ENCODE measurements at places on chromosomes 7 and 10.

DNA sequence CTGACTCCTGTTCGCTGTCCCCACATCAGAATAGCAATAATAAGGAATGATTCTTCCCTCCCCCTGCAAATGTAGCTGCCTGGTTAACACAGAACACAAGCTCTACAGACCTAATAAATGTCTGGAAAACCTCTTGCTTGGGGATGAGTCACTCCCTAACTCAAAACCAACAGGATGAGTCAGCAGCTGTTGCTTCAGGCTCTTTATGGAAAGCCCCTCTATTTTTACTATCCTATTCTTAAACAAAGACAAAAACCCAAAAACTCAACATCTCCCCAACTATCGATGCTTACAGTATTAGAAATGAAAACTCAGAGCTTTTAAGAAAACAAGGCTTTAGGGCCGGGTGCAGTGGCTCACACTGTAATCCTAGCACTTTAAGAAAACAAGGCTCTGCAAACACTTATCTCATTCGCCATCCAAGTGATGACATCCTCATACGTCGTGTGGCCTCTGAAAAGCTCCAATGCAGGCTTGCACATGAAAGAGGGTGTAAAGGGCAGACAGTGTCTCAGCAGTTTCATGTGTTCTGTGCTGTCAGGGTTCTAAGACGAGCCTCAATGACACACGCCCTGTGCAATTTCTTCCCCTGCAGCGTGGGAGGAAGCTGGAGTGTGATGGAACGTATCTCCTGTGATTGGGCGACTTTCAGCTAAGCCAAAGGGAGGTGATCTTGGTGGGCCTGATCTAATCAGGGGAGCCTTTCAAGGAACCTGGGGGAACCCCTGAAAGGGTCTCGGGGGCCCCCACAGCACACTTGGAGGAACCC is 70.1 kb downstream of the AMZ1 start:
- DNase-seq = no peak

DNA sequence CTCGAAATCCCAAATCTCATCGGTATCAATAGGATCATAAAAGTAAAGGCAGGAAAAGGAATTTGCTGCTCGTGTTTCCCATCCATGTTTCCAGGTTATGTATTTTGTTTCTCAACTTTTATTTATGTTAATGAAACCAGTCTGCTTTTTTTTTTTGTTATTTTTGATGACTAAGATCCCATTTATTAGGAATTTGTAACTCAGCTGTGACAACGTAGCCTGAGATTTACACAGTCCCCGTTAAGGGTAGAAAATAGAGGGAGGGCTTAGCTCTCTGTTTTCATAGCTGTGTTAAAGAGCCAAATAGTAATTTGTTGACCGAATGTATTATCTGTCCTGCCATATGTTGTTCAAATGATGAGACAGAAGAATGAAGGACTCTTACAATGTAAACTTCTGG is 164.0 kb downstream of the MGMT start:
- DNase-seq = no peak

DNA sequence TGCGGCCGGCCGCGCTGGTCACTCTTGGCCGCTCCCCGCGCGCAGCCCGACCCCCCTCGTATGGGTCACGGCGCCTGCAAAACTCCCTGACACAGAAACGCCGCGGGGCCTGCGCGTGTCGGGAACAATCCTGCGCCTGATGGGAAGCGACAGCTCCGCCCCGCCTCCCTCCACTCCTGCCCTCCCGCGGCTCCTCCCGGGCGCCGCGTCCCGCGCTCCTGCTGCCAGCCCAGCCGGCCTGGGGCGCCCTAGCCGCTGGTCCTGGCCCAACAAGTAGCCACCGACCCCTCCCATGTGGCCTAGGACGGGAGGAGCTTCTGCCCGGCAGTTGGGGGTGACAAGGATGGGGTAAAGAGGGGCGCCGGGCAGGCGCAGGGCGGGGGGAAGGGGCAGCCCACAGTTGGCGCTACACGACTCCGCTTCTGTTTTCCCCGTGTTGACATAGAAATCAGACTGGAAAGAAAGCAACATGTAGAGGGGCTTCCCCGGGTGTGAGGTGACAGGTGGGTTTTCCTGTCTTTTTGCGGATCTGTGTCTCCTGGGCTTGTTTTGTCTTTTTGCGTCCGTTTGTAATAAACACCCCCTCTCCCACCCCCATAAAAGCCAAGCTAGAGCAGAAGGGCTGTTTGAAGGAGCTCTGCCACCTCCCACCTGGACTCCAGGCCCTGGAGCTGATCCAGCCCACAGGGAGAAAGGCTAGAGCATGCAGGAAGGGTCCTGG is 35.1 kb upstream of the PAX2 start:
- DNase-seq = no peak

DNA sequence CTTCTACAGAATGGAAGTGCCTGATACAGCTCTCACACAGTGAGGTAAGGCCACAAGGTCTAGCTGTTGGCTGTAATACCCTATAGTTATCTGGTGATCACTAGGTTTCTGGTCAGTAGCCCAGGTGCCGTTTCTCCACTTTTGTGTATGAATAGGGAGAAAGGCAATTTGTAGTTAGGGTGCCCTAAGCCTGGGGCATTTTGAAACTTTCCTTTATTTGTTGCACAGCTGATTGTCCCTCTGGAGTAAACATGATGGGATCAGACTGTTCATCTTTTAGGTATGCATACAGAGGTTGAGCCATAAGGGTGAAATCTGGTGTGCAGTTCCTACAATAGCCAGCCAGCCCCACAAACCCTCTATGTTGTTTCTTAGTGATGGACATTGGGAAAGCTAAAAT is 112.4 kb downstream of the ANKRD26 start:
- no peak for DNase-seq

- no peak for DNase-seq
Measured at GRCh38 chr7:135859538-135859937, 110.9 kb upstream of the FAM180A start.

GRCh38 chr10:324593-324992 is 189.3 kb downstream of the ZMYND11 start:
- DNase-seq = no peak

GRCh38 chr7:116261904-116262303 is 51.6 kb downstream of the TES start:
- DNase-seq = no peak

DNA sequence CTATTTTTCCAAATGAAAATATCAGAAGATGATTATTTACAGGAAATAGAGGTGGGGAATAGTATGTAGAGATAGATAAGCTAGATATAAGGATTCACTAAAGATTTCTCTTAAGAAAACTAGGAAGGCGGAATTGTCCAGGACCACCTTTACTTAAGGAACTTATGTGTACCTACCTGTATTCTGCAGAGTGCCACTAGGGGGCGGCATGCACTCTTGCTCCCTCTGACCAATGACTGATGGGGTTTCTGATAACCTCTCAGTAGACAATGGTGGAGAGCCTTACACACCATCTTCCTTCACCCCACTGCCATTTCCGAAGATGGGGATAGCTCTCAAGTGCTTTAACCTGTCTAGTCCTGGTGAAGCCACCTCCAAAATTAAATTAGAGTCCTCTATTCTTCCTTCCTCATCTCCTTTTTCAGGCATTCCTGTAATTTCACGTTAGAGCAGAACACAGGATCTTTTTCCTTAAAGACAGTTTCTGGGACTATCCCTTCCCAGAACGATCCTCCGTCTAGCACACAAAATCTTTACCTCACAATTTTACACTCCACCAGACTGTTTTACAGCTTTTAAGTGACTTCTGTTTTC is 453.1 kb downstream of the SORCS1 start:
- no peak for DNase-seq

DNA sequence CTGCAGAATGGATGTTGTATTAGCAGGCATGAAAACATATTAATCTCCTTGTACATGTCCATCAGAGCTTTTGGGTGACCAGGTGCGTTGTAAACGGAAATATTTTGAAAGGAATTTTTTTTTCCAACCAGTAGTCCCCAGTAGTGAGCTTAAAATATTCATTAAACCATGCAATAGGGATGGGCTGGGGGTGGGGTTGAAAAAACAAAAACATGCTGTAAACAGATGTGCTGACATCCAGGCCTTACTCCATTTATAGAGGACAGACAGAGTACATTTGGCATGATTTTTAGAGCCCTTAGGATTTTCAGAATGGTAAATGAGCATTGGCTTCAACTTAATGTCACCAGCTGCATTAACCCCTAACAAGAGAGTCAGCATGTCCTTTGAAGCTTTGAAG is 50.2 kb downstream of the PTPN12 start:
- DNase-seq = no peak

DNA sequence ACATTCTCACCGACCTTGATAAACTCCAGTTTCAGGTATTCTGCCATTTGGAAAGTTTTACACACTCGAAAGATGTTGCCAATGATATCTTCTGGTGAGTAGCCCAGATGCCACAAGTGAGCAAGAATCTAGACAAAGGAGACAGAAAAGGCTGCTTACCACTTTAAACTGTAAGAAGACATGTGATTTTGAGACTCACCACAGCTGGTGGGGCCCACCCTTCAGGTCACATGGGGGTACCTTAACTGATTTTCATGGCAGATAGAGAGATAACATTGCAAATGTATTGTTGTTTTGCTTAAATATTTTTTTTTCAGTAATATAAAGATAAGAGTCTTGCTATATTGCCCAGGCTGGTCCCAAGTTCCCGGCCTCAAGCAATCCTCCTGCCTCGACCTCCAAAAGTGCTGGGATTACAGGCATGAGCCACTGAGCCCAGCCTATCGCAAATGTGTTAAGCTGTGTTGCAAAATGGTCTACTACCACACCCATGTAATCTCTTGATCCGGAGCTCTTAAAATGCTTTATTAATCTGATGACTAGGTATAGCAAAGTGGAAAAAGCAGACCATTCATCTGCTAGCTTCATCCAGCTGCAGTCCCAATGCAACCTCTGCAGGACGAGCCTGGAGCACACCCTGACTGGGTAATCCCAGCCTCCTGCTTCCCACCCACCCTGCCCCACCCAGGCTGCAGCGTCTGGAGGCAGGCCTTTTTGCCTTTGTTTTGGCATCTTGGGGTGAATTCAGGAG is 18.5 kb downstream of the RFC2 start:
- DNase-seq = no peak

GRCh38 chr7:156792611-156793010 is 100.4 kb downstream of the LMBR1 start:
- peak; percentile 83 for DNase-seq

DNA sequence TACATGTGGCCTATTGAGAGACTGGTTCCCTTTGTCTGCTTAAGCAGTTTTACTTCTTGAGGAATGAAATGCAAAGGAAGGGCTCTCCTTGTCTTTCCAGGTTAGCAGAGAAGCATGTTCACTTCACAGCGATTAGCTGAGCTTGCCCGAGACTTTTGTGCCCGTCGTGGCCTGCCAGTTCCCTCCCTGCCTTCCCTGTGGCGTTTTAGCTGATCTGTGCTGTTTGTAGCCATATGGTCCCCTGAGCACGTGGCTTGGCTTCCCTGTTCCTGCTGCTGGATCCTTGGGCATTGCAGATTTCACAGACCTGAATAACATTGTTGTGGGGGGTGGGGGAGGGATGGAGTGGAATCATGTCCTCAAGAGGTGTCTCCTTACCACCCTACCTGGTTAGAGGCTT is 61.8 kb downstream of the SND1 start:
- DNase-seq = peak; percentile 84

- no peak for DNase-seq
Measured at GRCh38 chr7:8613191-8613590, 179.8 kb downstream of the NXPH1 start.

DNA sequence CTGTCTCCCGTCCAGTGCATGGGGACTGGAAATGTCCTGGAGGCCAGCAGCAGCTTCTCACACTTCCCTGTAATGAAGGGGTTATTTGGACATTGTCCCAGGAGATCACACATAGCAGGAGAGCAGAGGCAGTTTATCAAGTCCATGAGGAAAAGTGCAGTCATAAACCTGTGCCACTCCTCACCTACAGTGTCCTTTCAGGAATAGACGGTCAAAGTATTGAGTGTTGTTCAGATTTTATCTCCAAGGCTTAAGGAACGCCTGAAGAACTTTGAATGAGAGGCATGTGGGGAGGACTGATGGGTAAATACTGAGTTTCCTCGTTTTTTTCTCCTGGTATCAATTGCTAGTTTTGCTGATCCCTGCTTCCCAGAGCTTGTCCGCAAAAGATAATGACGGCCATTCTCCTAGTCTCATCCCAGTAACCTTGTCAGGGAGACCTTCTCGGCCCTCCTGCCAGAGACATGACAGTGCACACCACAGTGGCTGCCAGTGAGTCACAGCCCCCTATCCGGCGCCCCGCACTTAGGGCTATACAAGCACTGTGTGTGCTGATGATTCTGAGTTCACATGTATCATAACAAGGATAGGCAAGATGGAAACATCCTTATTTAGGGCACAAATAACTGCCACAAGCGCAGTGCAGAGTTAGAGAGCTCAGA is 495.5 kb upstream of the MGMT start:
- DNase-seq = no peak

- no peak for DNase-seq
Measured at GRCh38 chr10:30637881-30638467, 8.4 kb upstream of the LYZL2 start.

DNA sequence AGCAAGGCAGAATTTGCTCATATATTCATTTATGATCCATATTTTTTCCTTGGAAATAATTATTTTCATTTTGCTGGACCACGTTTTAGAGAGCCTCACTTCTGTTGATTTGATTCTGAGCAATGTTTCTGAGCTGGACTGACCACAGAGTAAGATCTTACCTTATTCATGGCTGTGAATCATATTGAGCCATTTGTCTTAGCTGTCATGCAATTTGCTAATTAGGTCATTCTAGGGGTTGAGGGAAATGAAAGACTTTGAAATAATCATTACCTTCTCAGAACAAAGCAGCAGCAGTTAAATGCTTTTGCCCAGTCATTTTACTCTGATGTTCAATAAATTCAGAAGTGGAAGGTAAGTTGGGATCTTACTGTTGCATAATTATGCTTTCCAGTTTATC is 251.4 kb downstream of the SDK1 start:
- no peak for DNase-seq

DNA sequence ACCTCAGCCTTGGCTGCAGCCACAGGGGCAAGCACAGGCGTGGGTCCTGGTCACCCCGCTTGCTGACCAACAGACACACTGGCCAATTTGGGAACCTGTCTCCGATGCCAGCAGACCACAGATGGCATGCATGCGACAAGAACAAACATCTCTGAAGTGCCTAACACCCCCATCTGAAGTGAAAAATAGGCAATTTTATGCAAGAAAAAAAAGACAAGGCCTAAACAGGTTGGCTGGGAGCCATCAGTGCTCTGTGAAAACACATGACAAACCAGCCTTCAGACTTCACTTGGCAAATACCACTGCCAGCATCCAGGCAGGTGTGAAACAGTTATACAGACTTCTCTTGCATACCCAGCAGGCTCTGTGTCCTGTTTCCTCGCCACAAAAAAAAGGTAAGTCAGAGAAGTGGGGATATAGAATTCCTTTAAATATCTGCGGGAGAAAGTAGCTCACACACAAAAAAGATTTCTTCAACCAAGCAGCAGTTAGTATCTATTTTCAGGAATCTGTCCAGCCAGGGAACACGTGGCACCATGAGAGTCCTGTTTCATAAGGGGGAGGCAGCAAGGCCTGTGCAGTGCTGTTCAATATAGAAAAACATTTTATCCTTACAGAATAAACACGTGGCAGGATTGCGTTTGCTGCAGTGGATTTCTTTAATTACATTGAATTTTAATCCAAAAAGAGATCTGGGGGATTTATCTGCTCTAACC is 293.4 kb upstream of the MKLN1 start:
- DNase-seq = peak; percentile 58
